HuH-7.5 (cell line): ENCODE measurements at places on chromosomes 7 and 10.

GRCh38 chr10:98067165-98067564, 36.7 kb upstream of the CRTAC1 start:
- no peak for DNase-seq

- DNase-seq, result no peak
These were observed 6.6 kb upstream of the RHBDD2 start for GRCh38 chr7:75872073-75872782.

DNA sequence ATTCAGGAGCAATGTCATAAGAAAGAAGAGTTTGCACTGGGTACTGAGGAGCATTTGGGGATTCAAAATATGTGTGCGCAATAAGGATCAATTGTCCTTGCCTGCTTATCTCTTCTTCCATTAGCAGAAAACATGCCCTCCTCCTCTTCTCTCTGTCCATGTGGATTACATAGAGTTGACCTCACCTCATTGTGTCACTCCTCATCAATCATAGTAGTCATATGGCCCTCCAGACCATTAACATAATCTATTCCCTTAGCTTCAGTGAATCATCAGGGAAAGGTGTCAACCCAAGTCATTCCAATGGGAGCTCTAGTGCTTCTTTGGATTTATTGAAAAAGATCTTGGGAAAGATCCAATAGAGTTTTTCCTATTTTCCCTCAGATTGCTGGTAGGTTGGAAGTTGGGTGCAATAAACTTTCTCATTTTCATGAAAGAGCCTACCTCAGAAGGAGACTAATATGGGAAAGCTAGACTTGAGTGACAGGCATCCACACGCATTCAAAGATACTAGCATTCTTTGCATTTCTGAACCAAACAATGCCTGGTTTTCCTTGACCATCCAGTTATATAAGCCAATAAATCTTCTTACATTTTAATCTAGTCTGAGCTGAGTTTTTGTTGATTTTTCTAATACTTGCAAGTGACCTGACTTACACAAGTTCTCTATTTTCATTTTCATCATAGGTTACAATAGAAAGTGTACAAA, 71.5 kb upstream of the FAM13C start:
- DNase-seq, result no peak

DNA sequence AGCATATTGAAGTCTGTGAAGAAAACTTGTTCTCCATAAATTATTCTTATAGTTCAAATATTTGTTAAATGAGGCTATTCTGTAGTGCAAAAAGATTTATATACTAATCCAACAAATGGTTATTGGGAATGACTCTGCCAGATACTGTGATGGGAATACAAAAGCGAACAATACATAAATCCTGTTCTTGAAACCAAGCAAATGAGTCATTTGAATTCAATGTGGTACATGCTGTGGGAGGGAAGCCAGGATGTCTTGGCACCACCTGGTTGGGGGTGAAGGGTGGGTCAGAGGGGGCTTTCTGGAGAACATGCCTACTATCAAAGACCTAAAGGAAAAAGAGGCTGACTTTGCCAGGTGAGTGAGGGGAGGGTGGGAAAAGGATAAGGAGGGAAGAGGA, 594.2 kb downstream of the CALN1 start:
- DNase-seq, result no peak

DNA sequence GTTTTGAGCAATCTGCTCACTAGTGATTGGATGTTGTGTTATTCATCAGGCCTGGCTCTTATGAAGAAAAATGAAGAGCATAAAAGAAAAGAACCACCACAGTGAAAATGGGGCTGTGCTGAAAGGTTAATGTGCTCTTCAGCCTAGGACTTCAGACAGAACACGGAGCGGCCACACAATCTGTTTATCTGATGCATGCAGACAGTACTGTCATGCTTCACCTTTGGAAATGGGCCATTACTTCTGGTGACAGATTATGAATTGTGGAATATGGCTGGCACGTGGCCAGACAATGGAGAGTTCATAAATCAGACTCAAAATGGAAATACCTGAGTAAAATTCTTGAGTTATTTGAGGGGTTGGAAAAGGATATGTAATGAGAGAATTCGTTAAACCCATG, 86.0 kb upstream of the NOBOX start:
- DNase-seq, result no peak

- no peak for DNase-seq
These were observed 565.5 kb downstream of the SORCS3 start for GRCh38 chr10:105206616-105207015.

- no peak for DNase-seq
These were observed 6.9 kb upstream of the PRKAG2 start for GRCh38 chr7:151883857-151884256.
